ENCODE measurements at places on chromosomes 6 and 20. TPM values are rescaled to one million over a fixed set of nuclear protein-coding genes. Genes with fewer than 3 reads are reported as not detected.

The ADGRF5 gene
- total RNA-seq, result 103 TPM

The TFAP2D gene
- total RNA-seq, result not detected

DNA sequence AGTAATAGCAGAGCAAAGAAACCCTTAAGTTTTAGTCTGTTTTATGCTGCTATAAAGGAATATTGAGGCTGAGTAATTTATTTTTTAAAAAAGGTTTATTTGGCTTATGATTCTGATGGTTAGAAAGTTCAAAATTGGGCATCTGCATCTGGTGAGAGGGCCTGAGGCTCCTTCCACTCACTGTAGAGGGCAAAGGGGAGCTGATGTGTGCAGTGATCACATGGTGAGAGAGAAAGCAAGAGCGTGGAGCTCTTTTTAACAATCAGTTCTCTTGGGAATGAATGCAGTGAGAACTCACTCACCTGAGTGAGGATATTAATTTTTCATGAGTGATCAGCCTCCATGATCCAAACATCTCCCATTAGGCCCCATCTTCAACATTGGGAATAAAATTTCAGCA is 36.4 kb upstream of the SAMD3 start:
- DNase-seq, result no peak

The FRS3 gene
- total RNA-seq, result 7.3 TPM

The DPPA5 gene
- not detected for total RNA-seq

The DEF6 gene
- total RNA-seq, result 69.1 TPM

- no peak for DNase-seq
These were observed 249.4 kb downstream of the ATXN1 start for GRCh38 chr6:16511723-16512489.

DNA sequence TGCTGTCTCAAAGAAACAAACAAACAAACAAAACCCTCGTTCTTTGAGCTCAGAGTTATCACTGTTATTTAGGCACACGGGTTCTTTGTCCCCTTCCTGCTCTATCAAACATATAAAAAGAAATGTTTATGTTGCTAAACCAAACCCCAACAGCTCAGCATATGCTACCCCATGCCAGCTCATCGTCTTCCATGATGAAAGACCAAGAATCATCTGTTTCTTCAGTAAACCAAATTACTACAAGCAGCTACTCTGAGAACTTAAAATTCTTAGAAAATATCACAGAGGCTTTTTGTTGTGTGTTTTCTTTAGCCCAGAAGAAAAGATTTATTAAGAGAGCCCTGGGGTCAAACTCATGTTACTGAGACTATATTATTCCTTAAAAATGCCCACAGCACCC is 4.7 kb downstream of the TRERF1 start:
- no peak for DNase-seq

GRCh38 chr20:22920898-22921297 is 114.2 kb upstream of the SSTR4 start:
- DNase-seq, result no peak

The LRRC73 gene
- total RNA-seq, result 0.54 TPM

DNA sequence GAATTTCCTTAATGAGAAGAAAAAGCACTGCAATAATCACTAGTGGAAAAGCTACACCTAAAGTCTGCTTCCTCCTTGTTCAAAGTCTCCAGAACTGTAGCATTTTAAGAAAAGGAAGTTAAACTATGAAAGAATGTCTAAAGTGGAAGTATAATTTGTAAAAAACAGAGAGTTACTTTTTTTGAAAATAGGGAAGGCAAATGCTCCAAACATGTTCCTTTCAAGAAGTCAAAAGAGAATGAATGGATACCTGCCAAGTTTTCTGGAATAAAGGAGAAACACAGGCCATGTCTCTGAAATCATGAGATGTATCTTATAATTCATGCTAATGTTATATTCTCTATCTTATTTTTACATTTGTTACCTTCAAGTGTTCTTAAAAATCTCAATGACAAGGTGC is 60.7 kb upstream of the ADGRG6 start:
- no peak for DNase-seq

DNA sequence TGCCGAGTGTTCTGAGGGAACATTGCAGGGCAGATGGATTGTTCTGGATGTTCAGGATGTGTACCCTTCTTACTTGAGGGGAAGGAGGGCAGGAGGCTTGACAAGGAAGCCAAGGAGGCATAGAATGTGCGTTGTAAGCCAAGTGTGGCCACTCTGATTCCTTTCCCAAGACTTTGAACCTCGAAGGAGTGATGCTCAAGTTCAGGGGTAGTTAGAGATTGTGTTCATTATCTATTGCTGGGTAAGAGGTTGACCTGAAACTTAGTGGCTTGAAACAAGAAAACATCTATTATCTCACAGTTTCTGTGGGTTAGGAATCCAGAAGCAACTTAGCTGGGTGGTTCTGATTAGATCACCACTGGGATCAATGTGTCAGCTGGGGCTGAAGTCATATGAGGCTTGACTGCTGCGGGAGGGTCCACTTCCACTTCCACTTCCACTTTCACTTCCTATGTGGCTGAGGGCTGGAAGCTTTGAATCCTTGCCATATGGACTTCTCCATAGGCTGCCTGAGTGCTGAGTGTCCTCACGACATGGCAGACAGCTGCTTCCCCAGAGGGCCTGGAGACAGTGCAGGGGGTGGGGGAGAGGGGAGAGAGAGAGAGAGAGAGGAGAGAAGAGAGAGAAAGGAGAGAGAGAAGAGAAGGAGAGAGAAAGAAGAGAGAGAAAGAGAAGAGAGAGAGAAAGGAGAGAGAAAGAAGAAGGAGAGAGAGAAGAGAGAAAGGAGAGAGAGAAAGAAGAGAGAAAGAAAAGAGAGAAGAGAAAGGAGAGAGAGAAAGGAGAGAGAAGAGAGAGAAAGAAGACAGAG is 6.9 kb upstream of the CD40 start:
- DNase-seq, result no peak

The SCGN gene
- total RNA-seq, result not detected

DNA sequence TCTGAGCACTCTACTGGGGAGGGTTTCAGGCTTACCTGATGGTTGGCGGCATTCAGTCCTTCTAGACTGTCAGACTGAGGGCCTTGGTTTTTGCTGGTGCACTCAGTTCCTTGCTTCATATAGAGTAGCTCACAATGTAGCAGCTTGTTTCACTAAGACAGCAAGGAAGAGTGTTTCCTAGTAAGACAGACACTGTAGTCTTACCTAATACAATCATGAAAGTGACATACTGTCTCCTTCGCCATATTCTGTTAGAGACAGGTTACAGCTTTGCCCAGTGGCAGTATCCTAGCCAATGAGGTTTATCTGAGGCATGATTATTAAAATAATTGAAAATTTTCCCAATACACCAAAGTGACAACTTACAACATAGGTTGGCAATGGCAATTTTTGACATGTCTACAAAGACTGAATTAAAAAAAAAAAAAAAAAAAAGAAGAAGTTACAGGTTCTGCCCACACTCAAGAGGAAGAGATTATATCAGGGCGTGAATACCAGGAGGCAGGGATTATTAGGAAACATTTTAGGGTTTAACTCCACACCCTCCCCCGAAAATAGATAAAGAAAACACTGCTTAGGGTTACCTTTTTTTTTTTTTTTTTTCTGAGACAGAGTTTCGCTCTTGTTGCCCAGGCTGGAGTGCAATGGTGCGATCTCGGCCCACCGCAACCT is 66.8 kb downstream of the SCAND1 start:
- DNase-seq, result no peak

DNA sequence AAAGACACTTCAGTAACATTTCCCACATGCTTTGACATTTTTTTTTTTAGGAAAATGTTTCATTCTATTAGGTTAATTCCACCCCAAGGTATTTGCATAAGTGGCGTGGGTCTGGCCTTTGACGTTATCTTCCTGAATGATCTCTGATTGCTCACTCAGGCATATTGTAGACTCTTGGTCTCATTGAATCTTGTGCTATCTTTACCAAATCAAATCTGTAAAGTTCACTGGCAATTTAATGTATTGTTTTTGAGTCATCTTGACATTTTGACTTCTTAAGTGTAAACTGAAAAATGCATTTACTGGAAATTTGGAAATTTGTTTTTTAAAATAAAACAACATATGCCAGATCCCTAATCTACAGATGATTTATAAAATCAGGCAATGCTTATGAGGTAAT is 16.0 kb upstream of the VIP start:
- no peak for DNase-seq

GRCh38 chr6:107565165-107565723 is 75.3 kb downstream of the SOBP start:
- no peak for DNase-seq

The LY6G5B gene
- total RNA-seq, result 11.0 TPM

The ACTL10 gene
- 2.7 TPM for total RNA-seq

- DNase-seq, result no peak
These were observed 74.6 kb upstream of the LAMP5 start for GRCh38 chr20:9439806-9440205.

The TNF gene
- 14.1 TPM for total RNA-seq

- DNase-seq, result no peak
These were observed 5.7 kb downstream of the THBS2 start for GRCh38 chr6:169247991-169248390.

- no peak for DNase-seq
These were observed 24.4 kb downstream of the GNAS-AS1 start for GRCh38 chr20:58826271-58826670.

GRCh38 chr6:36302227-36302976 is 32.5 kb downstream of the PNPLA1 start:
- peak; percentile 91 for DNase-seq

DNA sequence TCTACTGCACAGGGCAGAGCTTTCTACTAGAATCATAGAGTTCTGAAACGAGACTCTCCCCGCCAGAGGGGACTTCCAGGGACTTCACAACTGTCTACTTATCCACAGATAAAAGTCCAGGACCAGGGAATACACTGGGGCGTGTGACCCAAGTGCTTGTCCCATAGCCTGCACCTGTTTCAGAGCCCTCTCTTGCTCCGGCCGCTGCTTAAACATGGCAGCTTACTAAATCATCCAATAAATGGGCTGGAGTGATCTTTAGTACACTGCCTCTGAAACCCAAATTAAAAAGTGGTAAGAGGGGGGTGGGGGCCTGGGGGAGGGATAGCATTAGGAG is 8.9 kb upstream of the RAB44 start:
- no peak for DNase-seq

DNA sequence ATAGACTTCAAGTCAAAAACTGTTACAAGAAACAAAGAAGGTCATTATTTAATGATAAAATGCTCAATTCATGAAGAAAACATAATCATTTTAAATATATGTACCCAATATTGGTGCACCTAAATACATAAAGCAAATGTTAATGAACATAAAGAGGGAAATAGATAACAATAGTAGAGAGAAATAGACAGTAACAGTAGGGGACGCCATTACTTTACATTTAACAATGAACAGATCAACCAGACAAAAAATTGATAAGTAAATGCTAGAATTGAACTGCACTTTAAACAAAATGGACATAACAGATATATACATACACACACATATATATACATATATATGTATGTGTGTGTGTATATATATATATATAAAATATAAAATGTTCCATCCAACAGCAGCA is 37.4 kb downstream of the IL22RA2 start:
- no peak for DNase-seq

DNA sequence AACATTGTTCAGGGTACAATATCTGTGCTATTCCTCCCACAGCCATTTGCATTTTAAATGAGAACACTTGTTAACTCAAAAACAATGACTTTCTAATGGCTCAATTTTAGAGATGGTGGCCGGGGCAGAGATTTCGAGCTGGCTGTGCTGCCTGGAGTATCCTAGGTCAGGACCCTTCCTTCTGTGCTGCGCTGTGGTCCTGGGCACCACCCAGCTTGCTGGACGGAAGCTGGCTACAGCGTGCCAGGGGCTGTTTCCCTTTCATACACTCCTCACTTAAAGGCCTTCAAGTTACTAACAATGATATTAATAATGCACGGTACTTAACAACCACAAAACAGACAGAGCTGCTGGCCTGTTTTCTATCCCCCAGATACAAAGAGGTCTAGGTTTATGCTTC is 194.4 kb upstream of the CST7 start:
- DNase-seq, result peak; percentile 77

The PSORS1C2 gene
- not detected for total RNA-seq

- no peak for DNase-seq
These were observed 148.7 kb upstream of the C6orf118 start for GRCh38 chr6:165458134-165458533.

The ATAT1 gene
- 2.4 TPM for total RNA-seq

The SLC44A4 gene
- total RNA-seq, result 5.9 TPM

GRCh38 chr6:49409951-49410542 is 53.0 kb downstream of the MMUT start:
- DNase-seq, result no peak

GRCh38 chr20:45944151-45944964 is 9.9 kb downstream of the PCIF1 start:
- no peak for DNase-seq
